Stimulated activated CD8-positive, alpha-beta memory T cell treated with anti-CD3 and anti-CD28 coated beads, Interleukin-4, amount 100 ng/mL, for 1 hour (primary cell): ENCODE measurements at places on chromosomes 5 and 9.

DNA sequence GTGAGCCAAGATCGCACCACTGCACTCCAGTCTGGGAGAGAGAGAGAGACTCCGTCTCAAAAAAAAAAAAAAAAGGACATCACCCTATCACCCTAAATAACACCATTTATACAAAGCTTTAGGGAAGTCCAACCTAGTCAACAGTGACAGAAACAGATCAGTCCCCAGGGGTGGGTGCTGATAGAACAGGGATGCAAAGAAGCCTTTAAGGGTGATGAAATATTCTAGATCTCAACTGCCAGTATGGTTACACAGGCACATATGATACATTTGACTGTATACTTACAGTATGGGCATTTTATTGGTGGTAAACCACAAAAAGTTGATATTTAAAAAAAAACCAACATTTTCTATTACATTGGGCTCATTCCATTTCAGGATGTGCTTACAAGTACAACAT is 4.8 kb downstream of the RETREG1 start:
- DNase-seq = no peak

GRCh38 chr9:84293001-84293798 is 47.4 kb downstream of the SLC28A3 start:
- DNase-seq = no peak

GRCh38 chr9:113609562-113610318 is 146.2 kb downstream of the RGS3 start:
- no peak for DNase-seq

- DNase-seq = no peak
These were observed 90.1 kb downstream of the STARD4 start for GRCh38 chr5:111422245-111422644.

GRCh38 chr9:24051587-24051986 is 225.5 kb upstream of the ELAVL2 start:
- no peak for DNase-seq

GRCh38 chr9:21504113-21504512 is 22.0 kb upstream of the IFNE start:
- no peak for DNase-seq

GRCh38 chr5:117892360-117892759 is 1096.0 kb downstream of the DTWD2 start:
- no peak for DNase-seq

- no peak for DNase-seq
These were observed 8.2 kb upstream of the TNFAIP8 start for GRCh38 chr5:119347574-119347973.

DNA sequence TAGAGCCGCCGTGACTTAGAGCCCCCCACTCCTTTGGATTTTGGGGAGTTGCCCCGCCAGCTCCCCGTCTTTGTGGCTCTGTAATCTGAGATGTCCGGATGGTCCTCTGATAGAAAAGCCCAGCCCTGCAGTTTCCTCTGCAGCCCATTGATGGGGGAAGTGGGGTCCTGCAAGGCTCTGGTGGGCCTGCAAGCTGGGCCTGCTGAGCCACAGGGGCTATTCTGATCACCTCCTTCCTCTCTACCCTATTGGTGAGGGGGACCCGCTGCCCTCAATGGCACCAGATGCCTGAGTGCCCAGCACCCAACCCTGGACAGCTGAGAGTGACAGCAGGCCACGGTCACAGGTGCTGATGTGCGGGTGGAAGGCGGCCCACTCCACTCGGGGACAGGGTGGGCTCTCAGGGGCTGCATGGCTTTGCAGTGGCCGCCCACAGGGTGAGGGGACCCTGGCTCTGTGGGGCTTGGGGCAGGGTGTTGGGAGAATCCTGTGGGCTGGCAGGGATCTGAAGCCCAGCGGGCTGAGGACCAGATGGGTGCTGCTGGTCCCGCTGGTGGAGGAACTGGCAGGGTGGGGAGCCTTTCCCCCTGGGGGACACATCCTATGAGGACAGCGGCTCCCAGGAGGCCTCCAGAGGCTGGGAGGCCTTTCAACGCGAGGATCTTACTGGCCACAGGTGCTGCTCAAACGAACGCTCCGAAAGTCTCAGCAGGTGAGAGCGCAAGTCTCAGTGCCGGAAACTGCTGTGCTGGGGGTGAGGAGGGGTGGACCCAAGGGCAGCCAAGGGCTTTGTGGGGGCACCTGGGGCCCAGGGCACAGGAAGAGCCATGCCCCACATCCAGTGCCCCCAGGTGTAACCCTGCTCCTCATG is 30.0 kb upstream of the LPCAT1 start:
- no peak for DNase-seq

- DNase-seq = no peak
These were observed 1.9 kb downstream of the RAB24 start for GRCh38 chr5:177301503-177302165.

GRCh38 chr9:33198165-33198564 is 31.0 kb upstream of the B4GALT1 start:
- no peak for DNase-seq

DNA sequence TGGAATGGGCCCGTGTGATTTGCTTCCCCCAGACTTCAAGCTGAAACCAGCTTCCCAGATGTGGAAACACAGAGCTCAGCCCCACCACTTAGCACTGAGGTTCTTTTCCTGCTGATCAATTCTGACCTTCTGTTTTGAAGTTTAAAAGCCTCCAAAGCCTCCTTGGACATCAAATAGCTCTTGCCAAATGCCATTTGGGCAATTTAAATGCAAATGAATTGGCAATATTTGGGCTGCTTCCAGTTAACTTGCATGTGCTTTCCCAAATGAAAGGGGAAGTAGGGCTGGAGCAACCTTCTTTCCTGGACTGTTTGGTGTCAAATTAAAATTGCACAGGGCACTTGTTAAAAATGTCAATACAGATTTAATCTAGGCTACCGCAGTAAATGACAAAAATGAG is 710.5 kb downstream of the TLR4 start:
- no peak for DNase-seq

DNA sequence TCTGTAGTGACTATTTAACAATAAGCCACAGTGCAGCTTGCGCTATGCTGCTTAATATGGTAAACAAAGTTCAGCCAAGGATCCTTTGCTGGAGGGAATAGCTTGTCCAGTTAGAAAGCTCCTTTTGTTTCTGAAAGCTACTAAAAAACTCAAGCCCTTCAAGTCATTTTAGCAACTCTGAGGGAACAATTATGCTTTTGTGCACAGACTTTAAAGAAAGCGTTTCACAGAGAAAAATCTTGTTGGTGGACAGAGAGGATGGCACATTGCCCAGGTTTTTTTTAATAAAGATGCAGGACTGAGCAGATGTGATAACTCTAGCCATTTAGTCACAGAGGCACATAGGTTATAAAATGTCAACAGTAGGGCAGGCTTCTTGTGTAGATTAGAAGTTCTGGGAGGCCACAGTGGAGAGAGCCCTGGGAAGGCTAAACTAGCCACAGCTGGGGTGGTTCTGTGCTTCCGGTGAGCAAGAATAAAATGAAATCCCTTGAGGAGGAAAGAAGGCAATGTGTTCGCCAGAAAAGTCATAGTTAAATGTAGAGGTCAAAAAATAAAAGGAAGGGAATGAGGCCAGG is 63.4 kb downstream of the ALDH7A1 start:
- no peak for DNase-seq

DNA sequence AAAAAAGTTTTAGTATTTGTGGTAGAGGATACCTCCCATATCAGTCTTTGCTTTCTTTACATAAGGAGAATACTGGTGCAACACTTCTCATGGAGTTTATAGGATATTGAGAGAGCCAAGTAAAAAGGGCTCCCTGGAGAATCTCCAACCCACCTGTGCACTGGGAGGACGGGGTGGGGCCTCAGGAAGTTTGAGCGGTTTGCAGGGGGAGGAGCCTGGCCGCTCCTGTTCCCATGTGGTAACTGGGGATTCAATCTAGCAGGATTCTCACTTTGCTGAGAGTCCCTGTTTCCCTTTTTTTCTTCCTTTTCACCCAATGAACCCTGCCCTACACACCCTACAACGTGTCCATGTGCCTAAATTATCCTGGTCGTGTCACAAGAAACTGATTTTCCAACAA is 82.8 kb downstream of the APTX start:
- no peak for DNase-seq

DNA sequence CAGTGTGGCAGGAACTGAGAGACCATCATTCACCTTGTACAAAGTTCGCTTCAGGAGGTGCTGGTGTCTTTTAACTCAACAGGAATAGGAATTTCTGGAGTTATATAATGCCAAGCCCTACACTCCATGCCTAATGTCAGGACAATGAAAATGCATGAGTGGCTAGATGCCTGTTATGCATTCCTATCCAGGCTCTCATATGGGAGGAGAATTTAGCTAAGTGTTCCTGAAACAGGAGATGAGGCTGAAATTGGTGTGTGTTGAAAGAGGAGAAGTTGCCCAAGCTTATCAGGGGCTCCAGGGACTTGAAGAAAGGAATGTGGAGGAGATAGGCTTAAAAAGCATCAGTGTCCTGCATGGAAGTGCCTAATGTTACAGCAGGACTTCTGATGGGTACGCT is 26.8 kb upstream of the PRUNE2 start:
- no peak for DNase-seq

- no peak for DNase-seq
These were observed 373.3 kb downstream of the CHSY3 start for GRCh38 chr5:130277522-130277921.

DNA sequence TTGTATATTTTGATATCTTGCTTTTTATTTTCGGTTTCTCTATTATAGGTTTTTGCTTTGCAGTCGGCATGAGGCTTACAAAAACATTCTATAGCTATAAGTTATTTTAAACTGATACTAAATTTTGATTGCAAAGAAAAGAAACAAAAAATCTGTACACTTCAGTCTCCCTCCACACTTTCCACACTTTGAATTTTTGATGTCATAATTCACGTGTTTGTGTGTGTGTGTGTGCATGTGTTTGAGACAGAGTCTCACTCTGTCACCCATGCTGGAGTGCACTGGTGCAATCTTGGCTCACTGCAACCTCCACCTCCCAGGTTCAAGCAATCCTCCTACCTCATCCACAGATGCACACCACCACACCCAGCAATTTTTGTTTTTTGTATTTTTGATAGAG is 124.9 kb downstream of the MRPS30 start:
- no peak for DNase-seq

- no peak for DNase-seq
These were observed 266.8 kb upstream of the NREP start for GRCh38 chr5:112023766-112024165.

DNA sequence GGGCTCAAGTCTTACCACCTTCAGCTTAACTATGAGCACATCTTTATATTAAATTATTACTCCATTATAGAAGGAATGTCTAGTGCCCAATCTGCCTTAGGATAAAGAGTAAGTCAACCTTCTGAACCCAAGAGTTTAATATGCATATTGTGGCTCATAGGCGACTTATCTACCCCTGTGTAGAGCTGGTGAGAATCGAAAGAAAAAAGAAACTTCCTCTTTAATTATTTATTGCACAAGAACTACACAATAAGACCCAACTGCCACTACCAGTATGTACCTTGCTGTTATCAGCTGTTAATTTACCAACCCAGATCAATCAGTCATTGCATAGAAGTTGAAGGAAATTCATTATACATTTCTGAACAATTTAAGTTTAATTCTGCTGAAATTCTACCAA is 329.1 kb upstream of the SLC24A2 start:
- DNase-seq = no peak
